SJCRH30 (cell line): ENCODE measurements at places on chromosomes 13 and 19. TPM values are rescaled to one million over a fixed set of nuclear protein-coding genes. Genes with fewer than 3 reads are reported as not detected.

Gene SSC5D
- 3.1 and 3.8 TPM in 2 replicates for total RNA-seq

Gene PIK3R2
- 35.0 and 39.0 TPM in 2 replicates for total RNA-seq

Gene PTPRS
- total RNA-seq: 21.8 and 22.2 TPM in 2 replicates

- no peak for DNase-seq
Measured at GRCh38 chr13:48275507-48275906, 28.0 kb upstream of the RB1 start.

DNA sequence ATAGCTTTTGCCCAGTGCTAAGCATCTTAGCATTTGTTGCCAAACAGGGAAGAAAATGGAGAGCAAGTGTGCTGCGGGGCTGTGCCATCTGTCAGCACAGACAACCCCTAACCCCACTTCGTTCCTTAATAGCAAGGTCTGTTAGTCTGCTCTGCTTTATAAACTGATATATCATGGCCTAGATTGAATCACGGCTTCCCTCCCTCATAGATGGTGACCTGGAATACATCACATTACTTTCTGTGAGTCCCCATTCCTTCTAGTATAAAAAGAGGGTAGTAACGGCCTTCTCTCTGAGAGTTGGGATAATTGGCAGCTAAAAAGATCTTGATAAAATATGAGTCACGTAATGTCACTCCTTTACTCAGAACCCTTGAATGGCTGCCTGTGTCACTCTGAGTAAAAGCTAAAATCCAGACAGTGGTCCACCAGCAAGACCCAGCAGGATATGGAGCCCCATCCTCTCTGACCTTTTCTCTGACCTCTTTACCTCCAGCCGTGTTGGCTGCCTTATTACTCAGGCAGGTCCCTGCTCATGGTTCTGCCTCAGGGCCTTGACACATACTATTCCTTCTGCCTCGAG is 151.7 kb downstream of the DLEU7 start:
- DNase-seq: no peak

DNA sequence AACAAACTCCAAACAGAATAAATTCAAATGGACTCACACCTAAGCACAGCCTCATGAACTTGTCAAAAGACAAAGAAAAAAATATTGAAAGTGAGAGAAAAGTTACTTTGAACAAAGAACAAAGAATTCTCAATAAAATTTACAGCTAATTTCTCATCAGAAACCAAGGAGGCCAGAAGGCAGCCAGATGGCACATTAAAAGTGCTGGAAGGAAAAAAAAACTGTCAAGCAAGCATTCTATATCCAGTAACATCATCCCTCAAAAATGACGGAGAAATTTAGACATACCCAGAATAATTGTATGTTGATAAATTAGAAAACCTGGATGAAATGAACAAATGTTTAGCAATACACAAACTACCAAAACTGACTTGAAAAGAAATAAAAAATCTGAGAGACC is 129.8 kb upstream of the UQCRFS1 start:
- no peak for DNase-seq
